ENCODE measurements at places on chromosomes 7 and 10.

GRCh38 chr7:17304926-17305325 lies 6.5 kb downstream of the AHR start:
- peak; percentile 50 for DNase-seq

- DNase-seq = no peak
Measured at GRCh38 chr10:6929148-6929830, 349.2 kb upstream of the PRKCQ start.

GRCh38 chr7:133723044-133723443 lies 404.1 kb upstream of the LRGUK start:
- DNase-seq = no peak

DNA sequence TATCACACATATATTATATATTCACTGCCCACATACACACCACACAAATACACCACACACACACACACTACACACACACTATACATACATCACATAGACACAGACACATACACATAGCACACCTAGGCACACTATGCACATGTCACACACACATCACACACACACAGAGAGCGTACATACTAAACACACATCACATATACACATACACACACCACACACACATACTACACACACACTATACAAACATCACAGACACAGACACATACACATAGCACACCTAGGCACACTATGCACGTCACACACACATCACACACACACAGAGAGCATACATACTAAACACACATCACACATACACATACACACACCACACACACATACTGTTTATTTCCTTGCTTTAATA lies 165.5 kb downstream of the KCNMA1 start:
- DNase-seq = no peak

DNA sequence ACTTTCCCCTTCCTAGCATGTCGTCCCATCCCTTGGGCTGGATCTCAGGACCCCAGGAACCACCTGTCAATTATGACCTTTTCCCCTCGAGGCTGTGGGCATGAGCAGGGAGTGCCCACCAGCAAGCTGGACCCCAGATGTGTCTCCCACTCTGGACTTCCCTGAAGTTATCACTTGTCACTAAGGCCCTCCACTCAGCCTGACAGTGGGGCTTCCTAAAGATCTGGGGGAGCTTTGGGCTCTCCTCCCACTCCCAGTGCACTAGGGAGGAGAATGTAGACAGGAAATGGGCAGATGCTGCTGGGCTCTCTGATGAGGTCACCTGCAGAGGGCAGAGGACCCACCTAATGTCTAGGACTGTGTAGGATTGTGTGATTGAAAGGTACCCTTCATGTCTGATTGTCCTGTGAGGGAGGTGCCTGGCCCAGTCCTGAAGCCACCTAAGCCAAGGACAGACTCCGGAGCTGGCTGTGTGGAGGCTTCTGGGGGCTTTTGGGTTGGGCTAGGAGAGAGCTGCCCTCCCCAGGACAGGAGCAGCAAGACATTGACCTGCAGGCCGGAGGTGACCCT lies 18.7 kb downstream of the MYO1G start:
- no peak for DNase-seq

DNA sequence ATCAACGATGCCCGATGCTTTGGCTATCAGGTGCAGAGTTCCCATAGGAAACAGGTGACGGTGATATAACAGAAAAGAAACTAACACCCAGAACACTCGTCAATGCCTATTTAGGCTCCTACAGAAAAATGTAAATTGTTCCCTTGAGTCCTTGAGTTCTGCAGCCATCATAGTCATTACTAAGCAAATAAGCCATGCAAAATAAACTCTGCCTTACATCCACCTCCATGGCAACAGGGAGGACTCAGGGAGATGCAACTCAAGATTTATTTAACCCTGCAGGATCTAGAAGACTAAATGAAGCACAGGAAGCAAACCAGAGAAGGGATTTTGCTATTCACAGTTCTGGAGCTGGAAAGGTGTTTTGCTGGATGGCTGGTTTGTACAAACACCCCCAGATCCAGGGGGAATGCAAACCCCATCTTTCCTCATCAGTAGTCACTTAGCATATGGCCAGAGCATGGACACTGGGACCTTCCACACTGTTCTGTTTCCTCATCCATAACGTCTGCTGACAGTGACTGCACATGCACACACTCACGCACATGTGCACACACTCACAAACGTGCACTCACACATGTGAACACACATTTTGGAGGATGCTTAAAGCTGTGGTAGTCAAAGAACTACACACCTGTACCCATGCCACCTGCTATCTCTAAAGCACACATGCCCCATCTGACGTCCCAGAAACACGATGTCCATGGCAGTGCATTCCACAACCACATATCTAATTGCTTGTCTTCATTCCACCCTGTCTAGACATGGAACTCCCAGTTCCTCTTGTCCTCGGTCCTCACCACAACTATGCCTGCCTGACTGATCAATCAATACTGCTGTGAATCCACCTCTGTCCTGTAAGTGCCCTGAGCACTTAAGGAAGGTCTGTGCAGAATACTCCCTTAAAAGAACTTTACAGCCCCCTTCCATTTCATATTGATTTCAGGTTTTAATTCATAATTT lies 178.2 kb downstream of the COBL start:
- no peak for DNase-seq

DNA sequence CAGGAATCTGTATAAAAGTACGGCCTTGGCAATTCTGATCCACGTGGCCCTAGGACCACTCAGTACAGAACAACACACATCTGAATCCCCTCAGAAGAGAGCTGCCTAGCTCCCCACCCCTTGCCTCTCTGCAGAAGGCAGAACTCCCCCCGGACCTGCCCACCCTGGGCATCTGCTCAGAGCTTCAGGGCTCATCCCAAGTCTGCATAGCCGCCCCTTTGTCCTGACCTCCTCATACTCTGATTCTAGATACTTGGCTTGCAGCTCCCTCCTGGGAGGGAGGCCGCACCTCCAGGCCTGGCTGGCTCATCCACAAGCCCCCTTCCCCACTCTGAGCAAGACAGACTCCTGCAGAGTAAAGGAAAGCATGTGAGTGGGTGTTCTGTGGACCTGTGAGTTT lies 49.6 kb downstream of the GRID1 start:
- no peak for DNase-seq

GRCh38 chr10:76336213-76336963 lies 905.0 kb downstream of the LRMDA start:
- no peak for DNase-seq

GRCh38 chr7:6056616-6057015 lies 25.4 kb downstream of the ANKRD61 start:
- DNase-seq = no peak

- DNase-seq = no peak
Measured at GRCh38 chr7:55110282-55110992, 91.6 kb downstream of the EGFR start.

DNA sequence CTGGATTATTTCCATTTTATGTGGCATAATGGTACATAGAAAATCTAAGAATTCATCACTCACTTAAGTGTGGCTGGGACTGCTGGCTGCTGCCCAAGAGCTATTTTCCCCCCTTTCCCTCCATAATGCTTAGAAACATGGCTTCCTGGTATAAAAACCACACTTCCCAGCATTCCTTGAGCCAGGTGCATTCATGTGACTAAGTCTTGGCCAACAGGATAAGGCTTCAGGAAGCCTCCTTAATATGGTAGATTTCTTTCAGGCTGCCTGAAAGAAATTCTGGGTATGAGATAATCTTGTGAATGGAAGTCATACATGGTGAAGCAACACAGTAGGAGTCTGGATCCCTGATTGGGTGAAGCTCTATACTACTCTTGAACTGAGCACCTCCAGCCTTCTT lies 178.0 kb downstream of the JAZF1 start:
- DNase-seq = no peak

GRCh38 chr10:3683560-3683959 lies 101.4 kb downstream of the KLF6 start:
- no peak for DNase-seq

- DNase-seq = no peak
Measured at GRCh38 chr7:80347173-80347572, 164.7 kb downstream of the GNAT3 start.

DNA sequence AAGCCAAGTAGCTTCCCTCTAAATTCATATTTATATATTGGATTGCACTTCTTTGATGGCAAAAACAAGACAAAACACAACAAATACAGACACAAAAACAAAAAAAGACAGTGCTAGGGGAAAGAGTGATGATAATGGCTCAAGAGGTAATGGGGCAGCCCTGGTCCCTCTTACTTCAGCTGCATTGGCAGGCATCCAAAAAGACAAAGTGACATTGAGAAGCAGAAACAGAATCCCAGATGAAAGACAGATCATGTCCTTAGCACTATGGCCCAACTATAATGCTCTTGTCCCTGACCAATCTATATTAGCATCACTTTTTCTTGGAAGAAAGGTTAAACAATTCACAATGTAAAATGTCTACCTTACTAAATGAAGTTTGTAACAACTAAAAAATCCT lies 76.2 kb downstream of the GPR85 start:
- no peak for DNase-seq

DNA sequence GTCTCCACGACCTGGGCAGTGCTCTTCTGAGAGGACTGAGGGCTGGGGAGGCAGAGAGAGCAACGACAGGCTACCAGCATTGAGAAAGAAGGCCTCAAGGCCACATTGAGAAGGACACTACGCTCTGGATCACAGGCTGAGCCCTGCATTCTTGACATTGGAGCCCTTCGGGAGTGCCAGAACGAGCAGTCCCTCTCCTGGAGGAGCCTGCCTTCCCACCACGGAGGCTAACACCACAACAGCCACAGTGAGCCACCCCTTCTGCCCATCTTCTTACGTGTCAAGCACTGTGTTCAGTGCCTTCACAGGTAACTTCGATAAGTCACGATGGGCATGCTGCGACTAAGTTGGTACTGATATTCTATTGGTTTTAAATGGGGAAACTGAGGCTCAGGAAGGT lies 267.8 kb downstream of the RPS24 start:
- DNase-seq = no peak

DNA sequence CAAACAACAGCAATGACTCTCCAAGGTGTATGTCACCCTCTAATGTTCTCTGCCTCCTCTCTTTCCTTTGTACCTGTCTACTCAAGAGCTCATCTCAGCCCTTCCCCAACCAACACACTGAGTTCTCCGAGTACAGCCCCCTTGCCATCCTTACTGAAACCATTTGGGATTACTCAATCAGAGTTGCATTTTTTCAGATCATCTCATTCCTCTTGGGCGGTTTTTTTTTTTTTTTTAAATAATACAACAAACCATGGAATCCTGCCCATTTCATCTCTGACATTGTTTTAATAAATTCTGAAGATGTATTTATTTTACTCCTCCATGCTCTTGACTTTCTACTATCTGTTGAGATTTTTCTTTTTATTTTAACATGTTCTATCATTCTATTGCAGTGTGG lies 4.2 kb upstream of the CREB3L2 start:
- no peak for DNase-seq

DNA sequence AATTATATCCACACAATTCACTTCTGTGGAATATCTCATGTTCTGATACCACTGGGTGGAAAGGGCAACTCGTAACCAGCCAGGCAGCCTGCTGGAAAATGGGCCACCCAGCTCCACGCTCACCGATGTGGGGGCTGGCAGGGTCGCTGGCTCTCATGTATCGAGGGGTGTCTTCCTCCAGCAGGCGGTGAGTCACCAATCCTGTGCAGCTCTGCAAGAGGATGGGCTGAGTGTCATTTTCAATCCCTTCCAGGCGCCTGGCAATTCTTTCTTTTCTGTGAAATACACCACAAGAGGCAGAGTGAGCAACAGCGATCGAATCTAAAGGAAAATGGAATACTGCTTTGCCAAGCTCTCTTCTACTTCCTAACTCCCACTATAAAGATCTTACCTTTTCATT lies 80.1 kb downstream of the SVIL start:
- no peak for DNase-seq

GRCh38 chr7:155860840-155861479 lies 48.7 kb upstream of the SHH start:
- DNase-seq = no peak

DNA sequence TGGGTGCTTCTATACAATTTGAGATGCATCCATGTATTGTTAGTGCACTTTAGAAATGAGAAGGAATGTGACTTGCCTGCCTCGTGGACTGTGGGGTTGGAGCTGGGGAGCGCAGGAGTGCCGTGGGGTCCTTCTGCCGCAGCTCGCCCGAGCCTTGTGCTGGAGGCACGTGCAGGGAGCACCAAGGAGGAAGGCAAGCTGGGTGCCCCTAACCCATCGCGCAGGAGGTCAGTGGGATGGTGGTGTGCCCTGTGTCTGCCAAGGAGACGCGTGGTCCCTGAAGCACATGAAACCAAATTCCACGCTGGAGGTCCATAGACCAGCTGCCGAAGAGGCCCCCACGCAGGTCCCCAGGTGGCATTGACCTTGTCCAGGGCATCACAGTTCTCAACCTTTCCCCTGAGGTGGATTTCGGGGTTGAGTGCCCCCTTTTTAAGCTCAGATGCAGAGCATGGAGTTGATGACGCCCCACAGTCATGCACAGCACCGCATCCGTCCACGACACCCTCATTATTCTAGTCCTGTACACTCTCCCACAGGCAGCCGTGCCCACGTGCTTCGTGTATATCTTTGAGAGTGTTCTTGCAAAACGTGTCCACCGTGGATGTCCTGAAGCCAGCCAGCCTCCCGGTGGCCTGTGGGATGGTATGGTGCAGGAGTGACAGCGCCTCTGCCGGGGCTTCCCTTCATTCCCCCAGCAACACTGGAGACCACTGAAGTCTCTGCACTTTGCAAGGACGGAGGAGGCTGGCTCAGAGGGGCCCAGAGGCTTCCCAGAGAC lies 35.5 kb downstream of the FKBP6 start:
- no peak for DNase-seq

DNA sequence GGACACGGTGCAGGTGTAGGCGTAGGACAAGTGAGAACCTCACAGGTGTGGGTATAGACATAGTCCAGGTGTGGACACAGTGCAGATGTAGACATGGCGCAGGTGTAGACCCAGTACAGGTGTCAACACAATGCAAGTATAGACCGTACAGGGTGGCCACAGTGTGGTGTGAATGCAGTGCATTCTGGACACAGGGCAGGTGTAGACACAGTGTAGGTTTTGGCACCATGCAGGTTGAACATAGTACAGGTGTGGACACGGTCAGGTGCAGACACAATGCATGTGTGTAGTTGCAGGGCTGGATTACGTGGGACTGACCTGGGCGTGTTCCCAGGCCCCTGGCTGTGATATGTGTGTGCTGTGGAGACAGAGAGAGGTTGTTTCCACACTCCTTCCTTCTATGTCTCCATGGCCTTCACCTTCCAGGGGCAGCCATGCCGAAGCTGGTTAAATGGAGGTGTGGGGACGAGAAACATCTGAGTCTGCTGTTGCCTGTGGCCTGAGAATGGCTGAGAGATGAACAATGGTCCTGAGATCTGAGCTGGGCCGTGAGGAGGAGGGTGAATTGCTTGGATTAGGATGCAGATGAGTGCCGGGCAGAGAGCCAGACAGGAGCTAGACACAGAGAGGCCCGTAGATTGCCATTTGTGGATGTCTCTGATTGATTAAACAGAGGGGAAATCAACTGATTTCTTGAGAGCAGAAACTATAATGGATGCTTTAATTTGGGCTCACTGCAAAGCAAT lies 343.9 kb upstream of the SHH start:
- DNase-seq = no peak

Data from AG09319 (cell line).